Foreskin melanocyte (primary cell): ENCODE measurements at places on chromosomes 3 and 15.

DNA sequence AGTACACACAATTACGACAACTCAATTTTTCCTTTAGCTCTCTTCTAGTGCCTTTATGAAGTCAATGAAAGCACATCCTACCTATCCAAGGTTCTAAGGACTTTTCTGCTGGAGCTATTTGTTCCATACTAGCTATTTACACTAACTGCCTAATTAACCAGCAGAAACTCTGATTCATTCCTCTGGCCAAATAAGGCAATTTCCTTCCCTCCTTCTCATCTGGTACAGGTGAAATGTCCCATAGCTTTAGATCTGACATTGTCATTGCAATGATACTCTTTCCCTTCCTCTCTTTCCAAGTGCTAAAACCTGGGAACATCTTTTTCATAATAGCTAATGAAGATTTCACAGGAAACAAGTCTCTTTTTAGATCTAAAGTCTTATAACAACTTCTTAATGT is 521.7 kb downstream of the SOX2 start:
- DNase-seq = no peak

- no peak for DNase-seq
These were observed 284.0 kb upstream of the TBL1XR1 start for GRCh38 chr3:177481329-177481728.

DNA sequence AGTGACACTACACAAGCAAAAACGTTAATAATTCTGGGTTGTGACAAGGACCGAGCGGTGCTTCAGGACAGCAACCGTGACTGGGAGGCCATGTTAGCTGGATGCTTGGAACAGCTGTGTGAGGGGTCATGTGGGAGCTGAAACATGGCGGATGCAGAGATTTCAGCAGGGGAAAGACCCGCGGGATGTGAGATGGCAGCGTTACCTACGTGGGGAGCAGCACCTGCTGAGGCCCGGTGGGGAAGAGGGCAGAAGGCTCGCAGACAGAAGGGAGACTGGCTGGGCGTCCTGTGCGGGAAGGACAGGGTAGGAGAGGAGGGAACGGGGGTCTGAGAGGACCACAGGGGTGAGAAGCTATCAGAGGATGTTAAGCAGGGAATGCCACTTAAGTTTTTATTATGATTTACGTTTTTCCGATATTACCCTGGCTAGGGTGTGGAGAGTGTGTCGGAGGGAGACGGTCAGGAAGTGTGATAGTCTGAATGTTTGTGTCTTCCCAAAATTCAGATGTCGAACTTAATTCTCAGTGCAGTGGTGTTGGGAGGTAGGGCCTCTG is 228.8 kb upstream of the LYSMD4 start:
- no peak for DNase-seq

GRCh38 chr3:83738202-83738601 is 1220.6 kb upstream of the CADM2 start:
- DNase-seq = no peak

GRCh38 chr3:49161808-49162530 is 4.2 kb downstream of the CCDC71 start:
- DNase-seq = no peak

- DNase-seq = no peak
These were observed 12.3 kb upstream of the ULK4 start for GRCh38 chr3:41974223-41974622.

DNA sequence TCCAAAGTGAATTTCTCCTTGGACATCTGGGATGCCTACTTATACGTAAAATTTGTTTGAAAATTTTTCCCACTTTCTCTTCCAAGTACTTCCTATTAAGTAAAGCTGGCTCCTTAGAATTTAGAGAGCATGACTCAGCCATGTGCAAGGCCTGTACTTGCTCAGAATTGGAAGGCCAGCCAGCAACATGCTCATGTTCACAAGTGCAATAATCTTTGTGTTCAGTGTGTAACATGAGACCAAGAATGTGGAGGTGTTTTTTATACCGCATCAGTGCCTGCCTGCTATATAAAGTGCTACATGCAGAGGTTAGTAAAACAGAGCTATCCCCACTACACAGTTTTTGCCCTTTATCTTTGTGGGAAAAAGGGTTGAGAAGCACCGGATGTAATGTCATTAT is 151.9 kb upstream of the FEZF2 start:
- DNase-seq = no peak

- DNase-seq = no peak
These were observed 357.8 kb downstream of the TBL1XR1 start for GRCh38 chr3:176839466-176839865.

- DNase-seq = no peak
These were observed 17.9 kb upstream of the CSTA start for GRCh38 chr3:122307094-122307687.

DNA sequence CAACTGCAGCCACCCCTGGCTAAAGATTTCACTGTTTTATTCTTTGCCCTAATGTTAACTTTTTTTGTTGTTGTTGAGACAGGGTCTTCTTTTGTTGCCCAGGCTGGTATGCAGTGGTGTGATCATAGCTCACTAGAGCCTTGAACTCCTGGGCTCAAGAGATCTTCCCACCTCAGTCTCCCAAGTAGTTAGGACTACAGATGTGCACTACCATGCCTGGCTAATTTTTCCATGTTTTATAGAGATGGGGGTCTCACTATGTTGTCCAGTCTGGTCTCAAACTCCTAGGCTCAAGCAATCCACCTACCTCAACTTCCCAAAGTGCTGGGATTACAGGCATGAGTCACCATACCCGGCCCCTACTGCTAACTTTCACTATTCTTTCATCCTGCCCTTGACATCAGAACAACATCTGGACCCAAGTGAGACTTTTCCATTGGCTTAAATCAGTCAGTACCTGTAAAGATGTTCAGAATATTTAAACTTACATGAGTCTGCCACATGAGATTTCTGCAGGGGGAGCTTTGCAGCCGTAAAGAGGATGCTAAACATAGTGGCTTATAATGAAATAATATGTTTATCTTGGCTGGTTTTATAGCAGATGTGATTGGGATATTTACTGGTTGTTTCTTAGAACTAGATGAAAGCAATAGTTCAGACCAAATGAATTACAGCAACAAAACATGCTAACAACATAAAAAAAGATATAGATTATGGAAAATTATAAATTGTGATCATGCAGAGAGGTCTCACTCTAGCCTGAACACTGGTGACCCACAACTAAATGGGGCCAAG is 73.6 kb downstream of the HMG20A start:
- no peak for DNase-seq

- no peak for DNase-seq
These were observed 242.5 kb upstream of the TBL1XR1 start for GRCh38 chr3:177439694-177440269.
